Right ventricle myocardium superior (tissue), 1 donor: ENCODE measurements at places on chromosomes 6 and 20. TPM values are rescaled to one million over a fixed set of nuclear protein-coding genes. Genes with fewer than 3 reads are reported as not detected.
A peak's percentile ranks its signal among the peaks of the same experiment; 100 is the strongest.

PDYN gene
- not detected for total RNA-seq

IRF4 gene
- 0.54 TPM for total RNA-seq

TULP1 gene
- not detected for total RNA-seq

AGER gene
- 1.6 TPM for total RNA-seq

GRCh38 chr20:39042279-39043150, 80.4 kb downstream of the DHX35 start:
- no peak for DNase-seq

- no peak for DNase-seq
Measured at GRCh38 chr6:35931120-35931561, 10.2 kb upstream of the SRPK1 start.

- DNase-seq: no peak
Measured at GRCh38 chr6:145214570-145214969, 520.8 kb downstream of the EPM2A start.

DNA sequence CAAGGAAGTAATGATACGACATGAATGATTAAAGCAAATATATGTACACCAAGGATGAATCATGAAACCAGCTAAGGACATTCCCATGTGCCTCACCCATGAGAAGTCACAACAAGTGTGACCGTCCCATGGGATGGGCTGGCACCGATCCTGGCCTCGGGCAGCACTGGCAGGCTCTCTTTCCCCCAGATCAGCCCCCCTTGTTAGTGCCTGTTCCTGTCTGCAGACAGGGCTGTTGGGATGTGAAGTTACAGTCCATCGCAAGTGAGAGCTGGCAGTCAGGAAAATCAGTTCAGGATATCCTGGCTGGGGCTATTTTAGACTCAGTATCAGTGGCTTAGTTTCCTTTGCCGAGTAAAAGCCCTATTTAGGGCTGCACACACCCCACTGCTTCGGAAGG, 129.2 kb upstream of the SNX9 start:
- DNase-seq: peak; percentile 80

DNA sequence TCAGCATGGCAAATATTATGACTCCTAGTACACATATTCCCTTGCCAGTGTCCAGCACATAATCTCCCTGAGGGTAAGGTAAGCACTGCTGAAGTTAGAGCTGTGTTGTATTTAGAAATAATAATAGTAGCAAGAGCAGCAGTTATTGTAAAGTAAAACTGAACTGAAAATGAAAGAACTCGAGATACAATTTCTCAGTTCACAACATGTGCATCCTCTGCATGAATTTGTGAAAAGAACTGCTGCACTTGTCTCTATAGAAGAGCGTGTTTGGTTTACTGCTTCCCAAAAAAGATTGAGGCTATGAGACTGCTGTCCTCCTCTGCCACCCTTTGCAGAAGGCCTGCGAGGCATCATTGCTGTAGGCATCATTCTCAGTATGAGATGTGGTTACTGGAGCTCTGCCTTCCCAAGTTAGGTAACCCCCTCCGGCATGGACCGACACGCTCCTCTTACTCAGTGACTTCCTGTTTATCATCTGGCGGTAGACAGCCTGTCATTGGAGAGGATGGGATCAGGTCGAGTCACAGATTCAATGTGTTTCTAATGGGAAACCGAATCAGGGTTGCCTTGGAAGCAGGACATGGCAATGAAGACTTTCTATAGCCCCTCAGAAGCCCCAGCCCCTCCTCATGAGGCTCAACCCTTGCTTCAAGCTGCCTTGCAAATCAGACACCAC, 48.1 kb downstream of the SLC24A3 start:
- no peak for DNase-seq

- DNase-seq: no peak
Measured at GRCh38 chr20:62168061-62168460, 14.8 kb upstream of the MTG2 start.

DNA sequence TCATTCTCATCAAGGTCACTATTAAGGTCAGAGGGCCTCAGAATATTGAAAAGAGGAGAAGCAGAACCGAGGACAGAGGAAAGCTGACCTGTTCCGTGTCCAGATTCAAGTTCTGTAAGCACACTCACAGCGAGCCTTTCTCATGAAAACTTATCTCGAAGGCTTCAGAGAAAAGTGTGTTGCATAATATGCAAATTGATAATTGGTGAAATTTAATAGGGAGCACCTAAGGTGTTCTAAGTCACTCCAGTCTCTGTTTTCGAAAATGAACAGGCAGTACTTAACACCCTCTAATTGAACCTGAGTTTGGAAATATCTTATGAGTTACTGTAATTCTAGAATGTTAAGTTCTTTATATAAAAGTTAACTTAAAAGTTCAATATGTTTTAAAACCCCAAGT, 181.2 kb upstream of the PDE10A start:
- no peak for DNase-seq

DNA sequence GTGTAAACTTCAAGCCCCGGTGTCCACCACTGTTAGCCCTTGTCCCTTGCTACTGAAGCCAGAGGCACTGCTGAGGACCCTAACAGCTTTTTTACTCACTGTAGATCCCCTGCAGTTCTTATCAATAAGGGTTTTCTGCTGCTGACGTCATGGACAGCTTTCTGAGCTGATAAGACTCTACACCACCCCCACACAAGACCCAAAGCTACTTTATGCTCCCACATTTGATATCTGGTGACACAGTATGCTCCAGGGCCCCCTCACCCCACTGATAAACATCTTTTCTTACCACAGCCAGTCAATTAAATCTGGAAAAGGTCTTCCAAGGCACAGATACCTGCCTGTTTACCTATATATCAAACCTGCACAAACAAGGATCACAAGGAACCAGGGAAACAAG, 65.3 kb downstream of the NUS1 start:
- no peak for DNase-seq

- no peak for DNase-seq
Measured at GRCh38 chr6:139833592-139833991, 459.1 kb upstream of the CITED2 start.
